8988T (cell line): ENCODE measurements at places on chromosomes 2 and 18.

DNA sequence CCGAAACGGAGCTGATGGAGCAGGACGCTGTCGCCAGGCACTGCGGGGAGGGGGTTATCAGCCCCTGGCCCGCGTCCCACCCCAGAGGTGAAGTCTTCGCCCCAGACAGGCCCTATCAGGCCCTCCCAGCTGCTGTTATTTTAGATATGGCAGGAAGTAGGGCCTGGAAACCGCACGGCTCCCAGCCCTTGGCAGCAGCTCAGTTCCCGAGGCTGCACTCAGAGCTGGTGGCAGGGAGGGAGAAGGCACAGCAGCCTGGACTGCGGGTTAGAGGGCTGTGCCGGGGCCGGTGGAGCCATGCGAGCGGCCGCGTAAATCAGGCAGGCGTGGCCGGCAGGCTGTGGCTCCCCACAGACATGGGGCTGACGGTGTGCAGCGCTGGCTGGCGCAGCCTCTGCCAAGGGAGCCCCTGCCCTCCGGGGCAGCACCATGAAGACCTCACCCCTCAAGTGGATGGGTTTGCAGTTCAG is 111.4 kb downstream of the NFATC1 start:
- no peak for DNase-seq

DNA sequence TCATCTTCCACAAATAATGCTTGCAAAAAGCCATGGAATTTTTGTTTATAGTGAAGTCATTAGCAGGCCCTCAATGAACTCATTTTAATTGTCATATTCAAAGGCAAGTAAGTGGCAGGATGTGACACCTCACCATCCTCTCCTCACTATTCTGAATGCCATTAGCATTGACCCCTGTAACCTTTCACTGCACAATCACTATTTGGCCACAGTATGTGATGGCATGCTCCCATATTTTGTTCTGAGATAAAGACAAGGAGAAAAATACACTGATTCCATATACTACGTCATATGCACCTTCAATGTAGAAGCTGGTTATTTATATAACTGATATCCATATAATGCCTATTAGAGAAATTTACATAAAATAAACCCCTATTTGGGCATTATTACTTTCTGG is 1443.2 kb downstream of the SUCLG1 start:
- no peak for DNase-seq

DNA sequence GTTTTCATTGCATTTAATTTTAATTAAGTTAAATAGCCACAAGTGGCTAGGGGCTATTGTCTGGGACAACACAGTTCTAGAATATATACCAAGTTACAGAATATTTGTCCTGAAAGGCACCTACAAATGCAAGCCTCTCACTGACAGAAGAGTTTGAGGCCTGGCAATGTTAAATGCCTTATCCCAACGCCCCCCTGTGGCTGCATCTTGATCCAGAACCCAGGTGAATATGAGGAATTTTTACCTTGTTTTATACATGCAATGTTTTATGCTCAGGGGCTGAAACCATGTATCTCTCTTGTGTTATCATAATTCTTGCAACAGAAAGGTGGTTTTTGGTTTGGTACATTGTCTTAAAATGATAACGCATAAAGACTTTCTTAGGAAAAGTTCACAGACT is 71.8 kb upstream of the SEC11C start:
- no peak for DNase-seq

DNA sequence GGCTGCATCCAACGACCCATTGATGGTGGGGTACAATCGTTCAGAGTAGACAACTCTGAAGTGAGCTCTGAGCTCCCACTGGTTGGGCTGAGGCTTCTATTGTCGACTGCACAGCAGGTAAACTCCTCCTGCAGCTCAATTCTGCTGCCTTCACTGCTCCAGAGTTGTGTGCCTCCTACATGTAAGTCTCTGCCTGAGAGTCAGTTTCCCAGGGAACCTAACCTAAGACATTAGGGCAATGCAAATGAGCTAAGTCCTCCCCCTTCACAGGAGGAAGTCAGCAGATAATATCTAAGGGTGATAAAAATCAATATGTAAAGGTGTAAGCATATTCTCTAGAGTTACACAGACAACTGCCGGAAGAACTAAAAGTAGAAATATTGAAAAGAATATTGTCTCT is 22.5 kb upstream of the ACYP2 start:
- no peak for DNase-seq

DNA sequence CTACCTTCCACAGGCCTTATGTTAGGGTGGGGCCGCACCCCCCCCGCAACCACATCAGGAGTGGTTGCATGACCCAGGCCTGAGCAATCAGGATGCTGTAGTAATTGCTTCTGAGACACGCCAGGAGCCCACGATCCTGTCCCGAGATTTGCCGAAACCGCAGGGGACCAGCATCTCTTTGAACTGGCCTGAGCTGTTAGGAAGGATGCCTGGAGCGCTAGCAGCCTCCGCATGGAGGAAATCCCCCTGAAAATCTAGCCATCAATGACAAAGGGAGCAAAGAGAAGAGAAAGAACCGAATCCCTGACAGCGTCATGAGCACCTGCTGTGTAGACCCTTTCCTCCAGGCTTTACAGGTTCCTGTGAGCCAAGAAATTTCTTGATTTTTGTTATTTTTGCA is 8.7 kb upstream of the TEX44 start:
- DNase-seq = no peak

- DNase-seq = no peak
Measured at GRCh38 chr18:43534511-43534910, 257.2 kb upstream of the SYT4 start.

DNA sequence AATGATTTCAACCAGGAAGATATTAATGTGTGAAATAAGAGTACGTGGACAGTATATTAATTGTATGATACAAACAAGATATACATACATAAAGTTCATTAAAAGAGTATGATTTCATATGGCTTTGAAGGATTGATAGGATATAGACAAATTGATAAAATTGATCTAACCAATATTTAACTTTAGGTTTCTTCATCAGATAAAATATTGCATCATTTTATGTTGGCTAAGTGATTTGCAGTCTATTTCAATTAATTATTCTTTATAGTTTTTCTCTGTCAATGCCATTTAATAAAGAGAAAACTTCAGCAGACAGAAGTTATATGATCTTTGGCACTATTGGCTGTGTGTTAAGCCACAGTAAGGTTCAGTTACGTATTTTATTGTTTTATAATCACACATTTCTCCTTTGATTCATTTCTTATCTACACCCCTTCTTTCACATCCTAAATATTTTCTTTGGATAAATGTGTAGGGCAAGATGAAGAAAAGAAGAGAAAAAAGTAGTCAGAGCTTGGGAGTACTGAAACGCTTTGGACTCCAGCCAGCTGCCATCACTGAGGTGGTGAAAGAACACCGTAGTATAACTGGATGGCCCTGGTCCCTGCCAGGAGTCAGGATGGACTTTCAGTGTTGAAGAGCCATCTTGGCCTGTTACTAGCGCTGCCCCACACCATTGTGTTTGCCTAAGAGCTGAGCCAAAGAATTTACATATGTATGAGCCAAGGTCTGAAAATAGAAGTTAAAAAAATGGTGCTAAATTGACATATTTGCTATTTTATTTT is 9.8 kb upstream of the CPS1 start:
- no peak for DNase-seq

GRCh38 chr2:14524041-14524802 is 108.3 kb upstream of the LRATD1 start:
- no peak for DNase-seq

- no peak for DNase-seq
Measured at GRCh38 chr2:200873560-200873959, 9.1 kb upstream of the CLK1 start.

DNA sequence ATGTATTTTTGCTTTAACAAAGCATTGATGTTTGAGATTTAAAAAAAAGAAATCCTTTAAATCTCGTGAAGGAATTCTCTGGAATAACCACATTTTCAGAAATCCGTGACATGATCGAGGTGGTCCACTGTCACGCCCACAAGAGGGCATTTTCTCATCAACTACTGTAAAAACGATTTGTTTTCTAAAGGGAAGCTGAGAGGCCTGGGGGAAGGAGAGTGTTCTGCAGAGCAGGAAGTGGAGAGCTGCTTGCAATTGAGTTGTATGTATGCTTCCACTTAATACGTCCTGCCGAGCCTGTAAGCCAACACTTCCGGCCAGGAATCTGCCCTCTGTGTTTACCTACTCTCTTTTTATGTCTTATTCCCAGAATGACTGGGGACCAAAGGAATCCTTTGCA is 19.4 kb downstream of the KLHL29 start:
- no peak for DNase-seq

- DNase-seq = no peak
Measured at GRCh38 chr2:61320181-61320580, 150.7 kb downstream of the USP34 start.

- DNase-seq = no peak
Measured at GRCh38 chr2:25537526-25537925, 135.9 kb downstream of the DTNB start.

GRCh38 chr2:178917555-178917954 is 110.3 kb upstream of the TTN start:
- DNase-seq = no peak

DNA sequence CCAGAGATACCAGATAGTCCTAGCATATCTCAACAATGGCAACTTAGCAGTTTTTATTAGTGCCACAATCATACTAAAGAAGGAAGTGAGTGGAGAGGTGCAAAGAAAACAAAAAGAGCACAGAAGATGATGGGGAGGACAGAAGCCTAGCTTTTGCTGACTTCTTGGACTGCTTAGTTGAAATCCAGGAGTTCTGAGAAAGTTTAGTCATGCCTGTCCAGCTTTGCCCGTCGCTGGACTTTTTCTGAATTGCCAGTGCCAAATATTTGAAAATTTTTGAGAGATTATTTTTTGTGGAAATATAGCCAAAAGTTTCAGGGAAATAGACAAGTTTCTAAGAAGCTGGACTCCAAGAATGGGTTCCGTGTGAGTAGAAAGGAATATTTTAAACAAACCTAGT is 558.7 kb upstream of the TNP1 start:
- no peak for DNase-seq

GRCh38 chr18:39871961-39872360 is 2083.1 kb upstream of the PIK3C3 start:
- no peak for DNase-seq

GRCh38 chr2:85760371-85760770 is 6.6 kb downstream of the ATOH8 start:
- no peak for DNase-seq

DNA sequence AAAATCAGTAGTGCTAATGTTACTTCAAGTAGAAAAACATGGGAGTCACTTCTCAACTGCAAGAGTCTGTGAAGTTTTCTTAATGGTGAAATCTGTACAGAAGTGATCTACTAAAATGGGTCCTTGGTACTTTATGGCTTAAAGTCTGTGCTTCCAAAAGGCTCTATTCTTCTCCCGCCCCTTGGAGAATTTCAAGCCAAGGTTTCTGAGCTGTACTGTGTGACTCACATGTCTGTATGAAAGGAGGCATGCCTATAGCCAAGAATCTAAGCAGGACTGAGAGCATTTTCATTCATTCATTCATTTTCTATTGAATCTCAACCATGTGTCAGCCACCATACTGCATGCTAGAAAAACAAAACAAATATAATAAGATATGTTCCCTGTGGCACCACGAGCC is 19.8 kb upstream of the DDX18 start:
- DNase-seq = no peak

DNA sequence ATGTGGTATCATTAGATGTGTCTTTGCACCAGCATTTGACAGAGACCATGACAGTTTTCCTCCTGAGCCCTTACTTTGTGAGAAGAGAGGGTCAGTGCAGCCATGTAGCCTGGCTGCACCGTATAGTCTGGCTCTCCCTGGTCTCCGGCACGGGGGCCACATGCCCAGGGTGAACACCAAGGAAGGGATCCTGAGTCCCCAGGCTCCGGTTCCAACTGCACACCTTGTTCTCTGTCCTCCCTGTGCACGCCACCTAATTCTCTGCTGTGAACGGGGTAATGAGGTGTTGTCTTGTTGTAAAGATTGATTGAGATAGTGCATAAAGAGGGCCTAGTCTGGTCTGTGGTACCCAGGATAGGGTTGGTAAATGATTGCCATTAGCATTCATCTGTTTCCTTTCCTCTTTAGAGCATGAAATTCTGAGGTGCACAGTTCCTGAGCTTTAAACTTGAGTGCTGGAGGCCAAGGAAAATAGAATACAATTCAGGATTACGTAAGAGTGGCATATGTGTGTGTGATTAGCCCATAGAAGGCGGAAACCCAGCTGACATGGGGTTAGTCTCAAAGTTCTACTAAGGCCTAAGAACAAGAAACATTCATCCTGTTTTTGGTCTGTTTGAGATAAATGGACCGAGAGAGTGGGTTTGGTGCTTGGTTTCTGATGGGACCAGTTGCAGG is 55.5 kb downstream of the NCK2 start:
- no peak for DNase-seq

- no peak for DNase-seq
Measured at GRCh38 chr2:38509314-38509946, 93.3 kb downstream of the HNRNPLL start.

GRCh38 chr2:3972377-3972776 is 269.0 kb downstream of the DCDC2C start:
- no peak for DNase-seq

- DNase-seq = no peak
Measured at GRCh38 chr18:35923939-35924684, 48.4 kb upstream of the RMP24 start.

DNA sequence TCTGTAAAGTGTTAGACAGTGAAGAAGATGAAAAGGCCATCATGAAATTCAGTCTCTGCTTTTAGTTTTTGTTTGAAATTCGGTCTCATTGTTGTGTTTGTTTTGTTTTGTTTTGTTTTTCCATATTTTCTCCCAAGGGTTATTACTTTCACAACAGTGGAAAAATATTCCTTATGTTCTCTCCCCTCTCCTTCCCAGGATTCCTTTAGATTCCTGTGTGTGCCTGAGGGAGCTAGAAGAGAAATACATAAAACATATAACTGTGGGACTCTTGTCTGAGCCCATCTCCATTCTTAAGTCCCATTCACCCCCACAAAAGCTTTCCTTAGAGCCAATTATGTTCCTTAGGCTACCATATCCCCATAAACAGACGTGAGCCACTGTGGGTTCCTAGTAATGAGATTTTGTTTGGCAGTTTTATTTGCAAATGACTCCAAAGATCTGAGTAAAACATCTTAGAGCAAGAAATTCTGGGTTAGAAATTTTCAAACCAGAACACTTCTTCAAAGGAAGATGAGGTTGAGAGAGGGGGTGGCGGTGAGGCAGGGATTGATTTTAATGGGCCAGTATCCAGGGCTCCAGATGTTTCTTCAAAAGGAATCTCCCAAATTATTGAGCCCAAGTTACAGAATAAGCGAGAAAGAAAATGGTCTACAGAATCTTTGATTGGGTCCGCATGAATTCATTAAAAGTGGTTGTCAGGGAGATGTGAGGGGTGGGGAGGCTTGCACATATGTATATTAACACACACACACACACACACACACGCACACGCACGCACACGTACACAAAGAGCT is 157.8 kb upstream of the TNP1 start:
- DNase-seq = no peak

DNA sequence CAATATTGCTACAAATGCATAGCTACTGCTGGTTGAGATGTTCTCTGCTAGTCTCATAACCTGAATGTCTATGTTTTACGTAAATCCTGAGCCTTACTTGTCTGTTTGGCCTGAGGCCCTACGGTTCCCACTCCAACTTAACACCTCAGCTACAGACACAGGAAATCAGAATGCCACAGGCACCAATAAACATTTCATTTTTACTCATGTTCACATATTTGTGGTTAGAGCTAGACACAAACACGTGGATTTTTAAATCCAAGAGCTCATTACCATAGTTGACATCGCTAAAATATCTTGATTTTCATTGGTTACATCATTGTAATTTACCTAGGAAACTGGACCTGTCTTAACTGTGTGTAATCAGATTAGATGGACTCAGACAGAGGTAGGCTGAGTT is 263.8 kb upstream of the CDH19 start:
- no peak for DNase-seq

GRCh38 chr18:58762781-58763171 is 91.5 kb downstream of the MALT1 start:
- DNase-seq = no peak

GRCh38 chr18:39172695-39173421 is 1607.3 kb upstream of the CELF4 start:
- no peak for DNase-seq
